ENCODE measurements at places on chromosomes 11 and 22.

GRCh38 chr22:39215070-39215396 is 29.7 kb downstream of the PDGFB start:
- no peak overlapping the region for H3K27ac ChIP-seq
- H3K36me3 ChIP-seq, result no peaks in the 10 kb centered on the region
- no peak overlapping the region for H3K4me3 ChIP-seq
- H3K27me3 ChIP-seq, result no peaks in the 10 kb centered on the region

- no peak overlapping the region for H3K27ac ChIP-seq
- peaks cover 17% of the 10 kb centered on the region for H3K27me3 ChIP-seq
- no peaks in the 10 kb centered on the region for H3K36me3 ChIP-seq
- H3K4me1 ChIP-seq, result no peaks in the 10 kb centered on the region
Observed at GRCh38 chr22:18109410-18110193, 1.0 kb upstream of the TUBA8 start.

DNA sequence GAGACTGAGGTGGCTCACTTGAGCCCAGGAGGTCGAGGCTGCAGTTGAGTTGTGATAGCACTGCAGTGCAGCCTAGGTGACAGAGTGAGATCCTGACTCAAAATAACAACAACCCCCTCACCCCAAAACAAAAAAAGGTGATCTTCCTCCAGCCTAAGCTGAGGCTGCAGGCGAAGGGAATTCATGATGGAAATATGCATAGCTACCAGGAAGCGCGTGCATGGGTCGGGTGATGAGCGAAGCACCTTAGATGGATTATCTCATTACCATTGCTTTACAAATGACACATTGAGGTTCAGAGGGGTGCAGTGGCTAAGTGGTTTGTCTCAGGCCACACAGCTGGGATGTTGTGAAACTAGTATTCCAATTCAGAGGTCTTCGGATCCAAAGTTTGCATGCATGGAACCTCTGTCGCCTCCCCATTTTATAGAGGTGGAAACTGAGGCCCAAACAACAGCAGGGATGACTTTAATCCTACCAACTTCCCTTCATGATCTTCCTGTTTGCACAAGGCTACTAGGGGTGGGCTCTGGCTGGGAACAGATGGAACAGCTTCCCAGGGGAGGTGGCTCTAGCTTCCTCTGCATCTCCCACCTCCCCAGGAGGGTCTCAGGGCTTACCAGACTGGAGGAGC is 4.6 kb downstream of the SLC29A2 start:
- no peak overlapping the region for H3K27ac ChIP-seq
- DNase-seq, result no peak
- peaks cover 7% of the 10 kb centered on the region for H3K4me1 ChIP-seq

DNA sequence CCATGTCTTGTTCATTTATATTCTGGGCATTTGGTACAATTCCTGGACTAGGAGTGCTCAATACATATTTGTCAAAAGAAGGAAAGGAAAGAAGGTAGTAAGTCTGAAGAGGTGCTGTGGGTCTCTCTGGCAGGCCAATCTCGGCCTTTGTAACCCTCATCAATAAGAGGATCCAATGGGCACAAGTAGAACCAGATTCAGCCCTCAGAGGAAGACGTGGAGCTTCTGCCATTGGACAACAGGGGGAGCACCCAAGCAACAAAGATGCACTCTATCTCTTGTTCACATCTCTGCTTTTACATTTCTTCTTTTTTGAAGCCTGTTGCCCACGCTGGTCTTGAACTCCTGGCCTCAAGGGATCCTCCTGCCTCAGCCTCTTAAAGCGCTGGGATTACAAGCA is 2.2 kb upstream of the VPS11 start:
- peaks cover 2% of the 10 kb centered on the region for H3K36me3 ChIP-seq
- H3K4me3 ChIP-seq, result no peak overlapping the region
- no peaks in the 10 kb centered on the region for H3K27me3 ChIP-seq
- H3K27ac ChIP-seq, result no peak overlapping the region
- DNase-seq, result no peak
- no peaks in the 10 kb centered on the region for H3K4me1 ChIP-seq

DNA sequence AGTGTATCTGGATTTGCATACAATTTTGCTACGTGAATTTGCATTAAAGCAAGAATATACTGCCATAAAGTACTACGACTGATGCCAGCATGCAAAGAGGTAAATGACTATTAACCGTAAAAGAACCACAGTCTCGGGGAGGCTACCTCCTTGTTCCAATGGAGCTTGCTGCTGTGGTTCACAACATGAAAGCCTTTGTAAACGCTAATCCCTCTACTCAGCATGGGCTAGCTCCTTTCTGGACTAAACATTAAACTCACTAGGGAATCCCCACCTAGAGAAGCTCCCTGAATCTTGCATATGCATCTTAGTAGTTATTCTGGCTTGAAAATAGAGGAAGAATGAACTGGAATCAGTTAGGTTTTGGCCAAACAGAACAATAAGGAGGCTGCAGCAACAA is 60.5 kb upstream of the ARHGAP32 start:
- H3K4me1 ChIP-seq, result no peaks in the 10 kb centered on the region
- no peak overlapping the region for H3K4me3 ChIP-seq
- no peaks in the 10 kb centered on the region for H3K27me3 ChIP-seq
- no peak overlapping the region for H3K27ac ChIP-seq
- DNase-seq, result peak; percentile 18

- no peak overlapping the region for H3K4me3 ChIP-seq
- DNase-seq, result no peak
- H3K4me1 ChIP-seq, result no peaks in the 10 kb centered on the region
- no peaks in the 10 kb centered on the region for H3K36me3 ChIP-seq
Observed at GRCh38 chr11:3905080-3905953, 49.9 kb downstream of the STIM1 start.

DNA sequence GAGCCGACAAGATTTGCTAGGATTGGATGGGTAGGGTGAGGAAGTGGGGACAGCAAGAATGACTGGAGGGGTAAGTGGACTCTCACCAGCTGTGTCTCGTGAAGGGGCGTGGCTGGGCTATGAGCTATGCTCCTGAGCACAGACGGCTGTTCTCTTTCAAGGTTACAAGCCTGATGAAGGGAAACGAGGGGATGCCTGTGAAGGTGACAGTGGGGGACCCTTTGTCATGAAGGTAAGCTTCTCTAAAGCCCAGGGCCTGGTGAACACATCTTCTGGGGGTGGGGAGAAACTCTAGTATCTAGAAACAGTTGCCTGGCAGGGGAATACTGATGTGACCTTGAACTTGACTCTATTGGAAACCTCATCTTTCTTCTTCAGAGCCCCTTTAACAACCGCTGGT is 19.9 kb downstream of the F2 start:
- no peak overlapping the region for H3K4me3 ChIP-seq
- peaks cover 12% of the 10 kb centered on the region for H3K36me3 ChIP-seq
- no peaks in the 10 kb centered on the region for H3K27me3 ChIP-seq
- no peak for DNase-seq
- no peaks in the 10 kb centered on the region for H3K4me1 ChIP-seq

DNA sequence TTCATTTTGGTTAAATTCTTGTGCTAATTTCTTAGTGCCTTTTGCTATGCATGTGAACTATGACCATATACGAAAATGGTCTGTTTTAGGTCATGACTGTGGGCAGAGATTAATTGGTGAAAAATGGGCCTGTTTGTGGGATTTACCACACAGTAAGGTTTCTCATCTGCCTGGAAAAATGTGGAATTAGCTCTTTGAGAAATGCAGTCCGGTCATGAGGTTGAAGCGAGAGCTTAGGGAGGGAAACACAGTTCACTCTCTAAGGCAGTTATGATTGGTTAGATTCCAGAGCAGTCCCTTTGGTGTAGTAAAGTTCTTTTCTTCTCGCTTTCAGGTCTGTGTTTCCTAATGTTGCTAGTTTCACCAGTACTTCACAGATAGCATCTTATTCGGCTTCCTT is 1.2 kb upstream of the PDE3B start:
- peaks cover 4% of the 10 kb centered on the region for H3K27me3 ChIP-seq
- no peaks in the 10 kb centered on the region for H3K36me3 ChIP-seq
- no peaks in the 10 kb centered on the region for H3K4me1 ChIP-seq
- no peak for DNase-seq
- no peak overlapping the region for H3K4me3 ChIP-seq

GRCh38 chr22:46003271-46004091 is 26.5 kb upstream of the WNT7B start:
- H3K27me3 ChIP-seq, result no peaks in the 10 kb centered on the region
- H3K27ac ChIP-seq, result no peak overlapping the region
- H3K4me3 ChIP-seq, result no peak overlapping the region
- no peaks in the 10 kb centered on the region for H3K36me3 ChIP-seq

GRCh38 chr11:6894097-6894496 is 1.8 kb upstream of the OR2D2 start:
- no peak overlapping the region for H3K27ac ChIP-seq
- no peaks in the 10 kb centered on the region for H3K27me3 ChIP-seq
- peak; percentile 1 for DNase-seq
- no peaks in the 10 kb centered on the region for H3K4me1 ChIP-seq
- H3K36me3 ChIP-seq, result no peaks in the 10 kb centered on the region

DNA sequence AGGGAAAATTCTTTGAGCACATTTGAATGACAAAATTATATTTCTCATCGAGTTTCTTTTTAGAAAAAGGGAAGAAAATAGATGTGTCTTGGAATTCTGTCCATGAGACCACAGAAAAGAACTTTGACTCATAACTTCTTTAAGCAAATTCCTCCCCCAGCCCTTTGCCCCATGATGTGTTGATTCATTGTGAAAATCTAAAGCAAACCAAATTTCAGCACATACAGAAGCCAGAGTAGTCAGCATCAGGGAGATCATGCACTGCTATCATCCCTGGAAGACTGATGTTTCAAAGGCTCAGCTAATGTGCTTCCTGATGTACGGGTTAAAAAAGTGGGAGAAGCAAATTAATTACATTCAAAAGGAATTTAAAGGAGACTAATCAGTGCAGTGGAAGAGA is 159.7 kb downstream of the FAT3 start:
- H3K4me1 ChIP-seq, result peaks cover 2% of the 10 kb centered on the region
- H3K4me3 ChIP-seq, result no peak overlapping the region
- H3K36me3 ChIP-seq, result no peaks in the 10 kb centered on the region

DNA sequence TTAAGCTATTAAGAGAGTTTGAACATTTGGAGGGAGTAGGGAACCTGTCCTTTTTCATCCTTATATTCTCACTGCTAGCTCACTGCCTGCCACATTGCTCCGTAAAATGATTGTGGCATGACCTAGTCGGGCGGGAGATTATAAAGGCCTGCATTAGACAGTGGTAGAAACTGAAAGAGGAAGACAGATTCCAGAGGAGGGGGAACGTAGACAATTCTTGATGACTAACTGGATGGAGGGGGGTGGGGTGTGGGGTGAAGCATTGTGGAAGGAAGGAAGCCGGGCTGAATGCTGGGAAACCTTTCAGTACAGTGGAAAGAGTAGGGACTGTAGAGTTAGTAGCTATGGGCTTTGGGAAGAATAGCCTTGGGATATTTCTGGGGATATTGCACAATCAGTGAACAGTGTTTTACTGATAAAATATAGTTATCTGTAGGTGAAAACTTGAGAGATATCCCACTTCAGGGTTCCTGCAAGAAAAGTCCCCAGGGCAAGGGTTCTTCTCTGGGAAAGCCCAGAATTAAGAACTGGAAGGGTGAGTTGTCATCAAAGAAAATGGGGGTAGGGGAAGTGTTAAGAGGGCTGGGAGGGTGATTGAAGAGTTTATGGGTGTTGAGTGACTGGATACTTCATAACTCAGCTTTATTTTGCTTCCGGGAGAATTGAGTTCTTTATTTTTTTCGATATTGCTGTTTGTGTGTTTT is 2.1 kb downstream of the MED15 start:
- no peaks in the 10 kb centered on the region for H3K36me3 ChIP-seq
- H3K27ac ChIP-seq, result no peak overlapping the region
- H3K4me3 ChIP-seq, result no peak overlapping the region
- H3K4me1 ChIP-seq, result peaks cover 3% of the 10 kb centered on the region
- DNase-seq, result no peak

GRCh38 chr22:20130319-20130718 is 1.3 kb upstream of the ZDHHC8 start:
- no peak overlapping the region for H3K27ac ChIP-seq
- no peak overlapping the region for H3K4me3 ChIP-seq
- peaks cover 4% of the 10 kb centered on the region for H3K4me1 ChIP-seq
- peaks cover 20% of the 10 kb centered on the region for H3K36me3 ChIP-seq
- no peak for DNase-seq

GRCh38 chr11:61138935-61139334 is 22.3 kb downstream of the VPS37C start:
- H3K27me3 ChIP-seq, result no peaks in the 10 kb centered on the region
- no peak overlapping the region for H3K4me3 ChIP-seq
- no peak for DNase-seq
- no peaks in the 10 kb centered on the region for H3K36me3 ChIP-seq
- no peak overlapping the region for H3K27ac ChIP-seq

DNA sequence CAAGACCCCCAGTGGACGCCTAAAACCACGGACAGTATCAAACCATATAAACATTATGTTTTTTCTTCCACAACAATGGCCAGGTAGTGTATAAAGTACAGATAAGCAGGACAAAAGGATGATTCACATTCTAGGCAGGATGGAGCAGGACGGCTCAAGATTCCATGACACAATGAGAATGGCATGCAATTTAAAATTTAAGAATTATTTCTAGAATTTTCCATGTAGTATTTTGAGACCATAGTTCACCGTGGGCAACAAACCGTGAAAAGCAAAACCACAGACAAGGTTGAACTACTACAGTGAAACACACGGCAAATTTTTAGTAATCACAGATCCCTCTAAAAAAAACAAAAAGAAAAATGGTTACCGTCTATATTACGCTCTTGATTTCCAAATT is 7.5 kb downstream of the NARS2 start:
- no peaks in the 10 kb centered on the region for H3K27me3 ChIP-seq
- H3K27ac ChIP-seq, result no peak overlapping the region
- DNase-seq, result no peak
- no peaks in the 10 kb centered on the region for H3K4me1 ChIP-seq

DNA sequence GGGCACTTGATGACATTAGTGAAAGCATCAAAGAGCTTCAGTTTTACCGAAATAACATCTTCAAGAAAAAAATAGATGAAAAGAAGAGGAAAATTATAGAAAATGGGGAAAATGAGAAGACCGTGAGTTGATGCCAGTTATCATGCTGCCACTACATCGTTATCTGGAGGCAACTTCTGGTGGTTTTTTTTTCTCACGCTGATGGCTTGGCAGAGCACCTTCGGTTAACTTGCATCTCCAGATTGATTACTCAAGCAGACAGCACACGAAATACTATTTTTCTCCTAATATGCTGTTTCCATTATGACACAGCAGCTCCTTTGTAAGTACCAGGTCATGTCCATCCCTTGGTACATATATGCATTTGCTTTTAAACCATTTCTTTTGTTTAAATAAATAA is 10.6 kb downstream of the REXO2 start:
- no peak overlapping the region for H3K4me3 ChIP-seq
- H3K27me3 ChIP-seq, result no peaks in the 10 kb centered on the region
- DNase-seq, result no peak
- no peak overlapping the region for H3K27ac ChIP-seq
- peaks cover 10% of the 10 kb centered on the region for H3K36me3 ChIP-seq
- H3K4me1 ChIP-seq, result no peaks in the 10 kb centered on the region

DNA sequence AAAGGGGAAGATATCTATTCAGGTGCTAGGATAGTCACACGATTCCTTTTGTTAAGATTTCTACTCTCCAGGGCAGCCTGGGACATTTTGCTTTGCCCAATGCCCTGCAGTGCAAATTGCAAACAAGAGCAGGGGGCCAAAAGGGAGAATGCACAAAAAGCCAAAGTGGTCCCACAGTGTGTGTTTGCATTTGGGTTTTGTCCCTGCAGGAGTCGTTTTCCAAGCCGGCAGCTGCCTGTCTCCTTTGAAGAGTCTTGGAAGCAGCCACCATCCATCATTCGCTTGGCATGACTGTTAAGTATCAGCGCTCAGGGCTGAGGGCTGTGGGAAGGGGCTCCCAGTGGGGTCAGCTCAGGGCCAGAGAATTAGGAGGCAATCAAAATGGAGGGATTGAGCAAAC is 184.7 kb downstream of the MIAT start:
- DNase-seq, result no peak
- no peak overlapping the region for H3K4me3 ChIP-seq
- H3K36me3 ChIP-seq, result no peaks in the 10 kb centered on the region
- no peaks in the 10 kb centered on the region for H3K27me3 ChIP-seq

GRCh38 chr11:64331569-64332371 is 8.2 kb upstream of the CCDC88B start:
- H3K4me3 ChIP-seq, result no peak overlapping the region
- no peak overlapping the region for H3K27ac ChIP-seq
- H3K4me1 ChIP-seq, result peaks cover 3% of the 10 kb centered on the region

All from iPS DF 6.9 (cell line).